ENCODE measurements at places on chromosomes 3 and 15.

- DNase-seq: no peak
Measured at GRCh38 chr3:27827041-27827440, 104.9 kb upstream of the EOMES start.

DNA sequence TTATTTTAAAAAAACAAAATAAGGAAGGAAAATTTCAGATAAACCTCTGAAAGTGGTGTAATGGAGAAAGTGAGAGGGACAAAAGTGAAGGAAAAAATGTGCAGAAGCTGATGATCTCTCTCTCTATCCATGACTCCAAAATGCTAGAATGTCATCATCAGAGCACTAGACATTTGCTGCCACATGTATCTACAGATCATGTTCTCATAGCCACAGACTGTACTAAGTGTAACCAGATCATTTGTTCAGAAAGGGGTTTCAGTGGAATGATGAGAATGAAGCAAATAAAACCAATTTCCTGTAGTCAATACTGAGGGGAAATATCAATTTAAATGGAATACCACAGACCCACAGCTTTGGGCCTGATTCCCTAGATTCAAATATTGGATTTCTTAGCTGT lies 104.3 kb upstream of the CHMP2B start:
- no peak for DNase-seq

DNA sequence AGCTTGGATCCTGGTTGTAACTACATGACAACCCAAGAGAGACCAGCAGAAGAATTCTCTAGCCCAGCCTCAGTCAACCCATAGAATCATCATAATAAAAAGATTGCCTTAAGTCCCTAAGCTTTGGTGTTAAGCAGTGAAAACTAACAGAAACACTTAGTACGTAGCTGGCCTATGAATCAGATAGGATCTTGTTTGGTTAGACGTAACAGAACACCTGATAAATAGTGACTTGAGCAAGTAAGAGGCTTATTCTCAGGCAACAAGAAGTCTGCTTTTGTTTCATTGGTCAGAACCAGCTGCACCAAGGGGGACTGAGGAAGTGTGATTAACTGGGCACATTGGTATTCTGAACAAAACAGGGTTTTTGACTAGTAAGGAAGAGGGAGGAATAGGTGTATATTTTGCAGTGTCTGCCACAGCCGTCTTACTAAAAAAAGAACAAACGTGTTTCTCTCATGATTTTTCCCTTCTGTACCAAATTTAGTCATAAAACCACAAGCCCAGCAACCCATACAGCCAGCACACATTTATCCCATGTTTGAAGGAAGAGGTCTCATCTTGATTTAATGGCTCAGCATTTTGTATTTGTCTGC lies 53.3 kb upstream of the GLCE start:
- no peak for DNase-seq

DNA sequence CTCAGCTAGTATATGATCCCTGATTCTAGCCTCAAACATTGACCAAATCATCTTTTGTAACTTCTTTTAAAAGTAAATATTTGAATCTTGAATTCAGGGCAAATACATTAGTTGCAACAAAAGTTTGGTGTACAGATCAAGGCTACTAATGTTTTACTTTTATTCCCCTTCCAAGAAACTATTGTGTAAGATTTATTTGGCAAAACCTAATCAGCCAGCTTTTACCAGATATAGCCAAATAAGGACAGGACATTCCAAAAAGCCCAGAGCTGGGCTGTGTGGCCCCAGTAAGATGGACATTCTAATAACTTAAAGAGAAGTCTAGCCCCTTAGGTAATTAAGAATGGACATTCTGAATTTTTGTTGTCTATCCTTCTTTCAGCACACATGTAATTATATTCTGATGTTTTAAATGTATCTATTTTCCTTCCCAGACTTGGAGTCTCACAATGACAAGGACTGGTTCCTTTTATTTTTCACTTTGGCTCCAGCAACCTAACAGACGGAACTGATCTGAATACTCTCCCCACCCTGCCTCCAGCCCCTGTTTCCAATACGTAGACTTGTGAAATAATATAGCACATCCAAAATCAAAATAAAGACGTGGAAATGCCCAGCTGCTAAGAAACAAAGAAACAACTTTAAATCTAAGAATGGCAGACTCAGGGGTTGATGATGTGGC lies 48.1 kb downstream of the STARD5 start:
- DNase-seq: no peak

- no peak for DNase-seq
Measured at GRCh38 chr3:185726254-185726967, 98.4 kb downstream of the IGF2BP2 start.

GRCh38 chr15:32903591-32904290 lies 185.9 kb downstream of the GREM1 start:
- no peak for DNase-seq

- no peak for DNase-seq
Measured at GRCh38 chr3:54034971-54035370, 87.4 kb upstream of the CACNA2D3 start.

DNA sequence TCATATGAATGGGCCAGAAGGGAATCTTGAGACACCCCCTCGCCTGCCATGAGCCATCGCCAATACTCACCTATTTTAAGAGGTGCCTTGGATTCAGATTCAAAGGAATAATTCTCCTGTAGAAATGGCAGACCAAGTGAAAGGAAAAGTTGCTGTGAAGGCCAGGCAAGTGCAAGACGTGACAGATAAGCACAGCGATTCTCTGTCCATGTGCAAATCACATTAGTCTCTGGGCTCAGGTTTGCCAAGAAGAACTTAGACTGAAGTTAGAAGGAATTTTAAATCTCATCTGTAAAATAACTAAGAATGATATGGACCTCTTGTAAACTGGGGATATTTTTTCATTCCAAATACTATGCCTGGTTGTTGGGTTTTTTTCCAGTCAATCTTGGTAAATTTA lies 173.6 kb downstream of the UACA start:
- no peak for DNase-seq

DNA sequence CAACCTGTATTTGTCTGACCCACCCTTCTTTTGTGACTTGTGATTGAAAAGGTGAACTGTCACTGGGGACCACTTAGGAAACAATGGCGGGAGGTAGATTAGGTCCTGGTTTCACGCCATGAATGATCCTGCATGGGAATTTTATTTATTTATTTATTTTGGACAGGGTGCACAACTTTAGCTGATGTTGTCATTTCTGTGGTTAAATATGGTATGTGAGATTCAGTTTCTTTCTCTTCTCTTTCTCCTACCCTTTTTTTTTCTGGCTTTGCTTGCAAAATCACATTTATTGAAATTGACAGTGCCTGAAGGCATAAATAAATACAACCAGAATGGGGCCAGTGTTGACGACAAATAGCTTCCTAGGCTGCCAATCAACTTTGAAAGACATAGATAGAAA lies 18.0 kb upstream of the HTR3E start:
- DNase-seq: no peak

DNA sequence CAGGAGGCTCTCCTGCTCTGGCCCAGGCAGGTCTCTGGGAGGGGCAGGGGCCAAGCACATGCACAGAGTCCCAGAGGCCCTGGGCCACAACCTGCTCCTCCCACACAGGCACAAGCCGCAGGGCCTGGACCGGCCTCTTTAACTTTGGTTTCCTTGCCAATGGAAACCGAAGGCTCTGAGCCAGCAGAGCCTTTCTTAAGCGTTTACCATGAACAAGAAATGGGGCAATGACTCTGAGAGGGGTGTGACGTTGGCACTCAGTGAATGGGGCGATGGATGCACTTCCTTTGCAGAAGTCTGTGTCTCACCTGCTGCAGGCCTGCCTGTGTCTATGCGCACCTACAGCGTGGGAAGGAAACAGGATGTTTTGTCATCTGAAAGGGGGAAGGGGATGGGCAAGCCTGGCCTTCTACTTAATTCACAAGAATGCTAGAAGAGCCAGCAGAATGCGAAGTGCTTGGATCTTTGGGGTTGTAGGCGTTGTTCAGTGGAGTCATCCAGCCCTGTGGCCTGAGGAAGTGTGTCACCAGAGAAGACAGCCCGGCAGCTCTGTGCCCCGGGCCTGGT lies 41.8 kb downstream of the IFT122 start:
- no peak for DNase-seq

GRCh38 chr3:53100818-53101466 lies 29.3 kb downstream of the RFT1 start:
- DNase-seq: no peak

DNA sequence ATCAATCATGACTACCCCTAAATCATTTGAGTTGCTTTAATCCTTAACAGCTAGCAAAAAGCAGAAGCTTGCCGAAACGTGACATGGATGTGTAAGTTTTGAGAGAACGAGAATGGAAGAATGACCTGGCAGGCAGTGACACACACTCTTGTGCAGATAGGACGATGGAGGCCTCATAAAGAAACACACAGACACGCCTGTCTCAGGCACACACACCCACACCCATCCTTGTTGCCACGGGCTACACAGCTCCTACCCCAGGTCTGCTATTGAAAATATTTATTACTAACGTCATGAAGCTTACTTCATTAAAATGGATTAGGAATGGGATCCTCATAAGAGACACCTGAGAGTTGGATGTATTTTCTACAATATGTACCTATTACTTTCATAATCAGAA lies 8.5 kb downstream of the MYO5C start:
- no peak for DNase-seq

DNA sequence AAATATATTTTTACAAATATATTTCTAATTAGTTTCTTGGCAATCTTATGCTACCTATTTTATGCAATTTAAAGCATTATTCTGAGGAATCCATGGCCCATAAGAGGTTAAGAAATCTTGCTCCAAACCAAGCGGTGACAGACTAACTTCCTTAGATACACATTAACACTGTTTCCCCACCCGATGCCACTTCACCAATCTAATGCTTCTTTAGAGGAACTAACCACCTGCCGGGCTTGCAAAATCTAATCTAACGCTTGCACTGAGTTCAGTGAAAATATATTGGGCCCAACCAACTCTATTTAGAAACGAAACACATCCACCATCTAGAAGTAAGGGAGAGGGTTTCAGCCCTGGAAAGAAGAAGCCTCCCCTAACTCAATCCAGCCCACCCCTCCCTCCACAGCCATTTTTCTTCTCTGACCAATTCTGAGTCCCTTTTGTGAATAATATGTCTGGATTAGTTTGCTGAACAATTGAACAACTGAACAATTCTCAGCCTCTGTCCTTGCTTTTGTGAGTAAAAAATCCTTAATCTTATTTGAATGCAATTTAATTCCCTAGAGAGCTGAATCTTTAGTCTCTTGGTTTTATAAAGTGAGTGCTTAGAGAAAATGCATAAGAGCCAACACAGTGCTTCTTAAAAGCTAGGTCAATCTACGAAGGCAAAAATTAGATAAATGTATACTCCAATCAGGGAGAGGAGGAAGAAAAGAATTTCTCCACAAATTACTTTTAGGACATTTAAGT lies 150.4 kb upstream of the ADAMTS9 start:
- no peak for DNase-seq

All from H4 (cell line).